ENCODE measurements at places on chromosomes 1 and 21.

DNA sequence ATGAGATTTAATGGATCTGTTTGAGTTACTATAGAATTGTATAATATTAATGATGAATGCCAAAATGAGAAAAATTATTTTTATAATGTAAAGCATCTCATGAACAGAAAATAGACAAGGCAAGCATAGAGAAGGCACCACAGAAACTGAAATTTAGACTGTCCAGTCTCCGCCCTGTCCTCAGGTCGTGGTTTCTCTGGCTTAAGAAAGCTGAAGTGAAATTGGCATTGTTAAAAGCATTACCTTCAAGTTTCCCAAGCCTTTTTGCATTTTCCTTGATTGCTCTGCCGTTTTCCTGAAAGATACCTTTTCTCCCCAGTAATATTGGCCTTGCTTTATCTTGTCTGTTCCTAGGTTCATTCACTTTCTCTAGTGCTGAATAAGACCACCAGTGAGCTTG, 58.0 kb downstream of the VPS13D start:
- no peak for DNase-seq

DNA sequence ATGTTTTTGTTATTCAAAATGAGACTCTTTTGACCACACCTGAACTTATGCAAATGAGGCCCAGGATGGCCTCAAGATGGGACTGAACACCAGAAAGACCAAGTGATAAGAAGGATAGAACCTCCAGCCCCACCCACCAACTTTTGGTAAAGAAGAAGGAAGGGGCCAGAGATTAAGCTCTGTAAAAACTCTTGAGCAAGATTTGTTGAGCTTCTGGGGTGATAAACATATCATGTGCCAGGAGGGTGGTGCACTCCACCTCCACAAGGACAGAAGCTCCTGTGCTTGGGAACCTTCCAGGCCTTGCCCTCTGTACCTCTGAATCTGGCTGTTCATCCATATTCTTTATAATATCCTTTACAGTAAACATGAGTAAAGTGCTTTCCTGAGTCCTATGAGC, 5.3 kb downstream of the RSPH1 start:
- DNase-seq = no peak

GRCh38 chr1:15751717-15752116, 6.9 kb upstream of the FBLIM1 start:
- DNase-seq = no peak

DNA sequence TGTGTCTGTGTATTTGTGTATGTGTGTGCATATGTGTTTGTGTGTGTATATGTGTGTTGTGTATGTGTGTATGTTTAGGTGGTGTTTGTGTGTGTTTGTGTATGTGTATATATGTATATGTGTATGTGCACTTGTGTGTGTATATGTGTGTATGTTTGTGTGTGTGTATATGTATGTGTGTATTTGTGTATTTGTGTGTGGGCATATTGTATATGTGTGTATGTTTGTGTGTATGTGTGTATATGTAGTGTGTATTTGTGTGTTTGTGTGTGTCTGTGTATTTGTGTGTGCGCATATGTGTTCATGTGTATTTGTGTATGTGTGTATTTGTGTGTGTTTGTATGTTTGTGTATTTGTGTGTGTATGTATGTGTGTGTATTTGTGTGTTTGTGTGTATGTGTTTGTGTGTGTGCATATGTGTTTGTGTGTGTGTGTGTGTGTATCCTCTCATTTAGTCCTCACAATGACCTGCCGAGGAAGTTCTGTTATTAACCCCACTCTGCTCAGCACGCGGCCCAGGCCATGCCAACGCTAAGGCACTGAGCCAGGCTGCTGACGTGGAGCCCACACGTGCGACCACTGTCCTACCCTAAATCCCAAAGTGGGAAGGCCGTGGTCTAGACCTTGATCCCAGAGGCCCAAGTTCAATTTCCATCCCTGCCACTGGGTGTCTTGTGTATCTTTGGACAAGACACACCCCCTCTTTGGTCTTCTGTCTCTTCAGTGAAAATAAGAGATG, 43.2 kb upstream of the TMEM51 start:
- no peak for DNase-seq

GRCh38 chr1:17125756-17126237, 6.5 kb upstream of the PADI2 start:
- peak; percentile 81 for DNase-seq

GRCh38 chr1:110542725-110543124, 23.8 kb upstream of the KCNA10 start:
- DNase-seq = peak; percentile 21

DNA sequence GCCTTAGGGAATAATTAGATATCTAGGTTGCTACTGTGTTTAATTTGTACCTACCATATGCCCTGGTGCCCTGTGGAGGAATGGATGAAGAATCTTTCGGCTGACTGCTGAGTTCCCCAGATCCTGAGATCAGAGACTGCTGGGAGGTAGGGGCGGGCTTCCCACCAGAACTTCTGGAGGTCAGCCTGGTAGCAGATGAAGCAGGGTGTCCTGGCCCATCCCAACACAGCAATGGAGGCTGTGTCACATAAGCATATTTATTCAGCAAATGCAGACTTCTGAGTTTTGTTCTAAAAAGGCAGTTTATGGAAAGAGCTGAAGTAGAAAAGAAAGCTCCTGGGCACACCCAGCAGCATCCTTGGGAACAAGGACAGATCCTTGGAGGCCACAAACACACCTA, 74.0 kb downstream of the KRTAP19-8 start:
- DNase-seq = no peak

DNA sequence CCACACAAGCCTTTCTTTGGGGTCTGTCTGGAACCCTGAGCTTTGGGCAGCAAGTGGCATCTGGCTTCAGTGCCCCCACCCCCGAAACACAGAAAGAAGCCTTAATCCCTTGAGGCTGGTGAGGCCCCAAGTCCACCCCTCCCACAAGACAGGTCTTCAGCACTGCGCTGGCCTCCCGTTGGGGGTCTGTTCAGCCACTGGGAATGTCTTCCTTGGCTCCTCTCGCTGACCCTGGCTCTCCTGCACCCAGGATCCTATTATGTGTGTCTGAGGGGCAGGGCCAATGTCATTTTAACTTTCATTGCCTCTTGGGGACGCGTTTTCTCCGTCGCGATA, 26.9 kb downstream of the ATP8B2 start:
- no peak for DNase-seq

GRCh38 chr1:92913093-92913819, 48.0 kb downstream of the DIPK1A start:
- no peak for DNase-seq
